NCI-H1694 treated with DMSO at 0.1 percent for 48 hours (cell line): ENCODE measurements at places on chromosomes 3 and 15.
A peak's percentile ranks its signal among the peaks of the same experiment; 100 is the strongest.

DNA sequence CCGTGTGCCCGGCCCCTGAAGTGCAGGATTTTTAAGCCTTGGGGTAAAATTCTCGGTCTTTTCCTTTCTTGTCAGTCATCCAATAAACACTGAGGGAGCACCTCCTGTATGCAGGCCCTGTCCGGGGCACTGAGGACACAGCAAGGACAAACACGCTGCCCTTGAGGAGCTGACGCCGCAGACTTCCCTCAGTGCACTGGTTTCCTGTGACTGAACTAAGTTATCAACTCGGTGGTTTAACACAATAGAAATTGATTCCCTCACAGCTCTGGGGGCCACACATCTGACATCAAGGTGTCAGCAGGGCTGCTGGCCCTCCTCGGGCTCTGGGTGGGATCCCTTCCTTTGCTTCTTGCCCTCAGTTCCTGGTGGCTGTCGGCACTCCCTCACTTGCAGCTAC is 65.1 kb downstream of the ZNF445 start:
- DNase-seq = no peak

DNA sequence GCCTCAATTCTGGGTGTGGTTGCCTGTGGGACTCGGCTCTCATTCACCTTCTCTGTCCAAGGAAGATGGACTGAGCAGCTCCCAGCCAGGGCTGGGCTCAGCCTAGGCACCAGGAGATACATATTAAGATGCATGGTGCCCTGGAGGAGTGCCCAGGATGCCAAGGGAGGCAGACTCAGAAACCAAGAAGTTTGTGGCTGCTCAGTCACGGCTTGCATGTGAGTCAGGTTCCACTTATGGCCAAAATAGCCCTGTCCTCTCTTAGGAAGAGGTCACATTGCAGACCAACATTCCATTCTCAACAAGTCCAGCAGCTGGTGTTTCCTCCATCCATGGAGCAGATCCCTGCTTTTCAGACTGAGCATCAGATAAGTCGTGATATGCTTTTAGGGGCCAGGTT is 21.8 kb downstream of the CDCP1 start:
- DNase-seq = no peak

- no peak for DNase-seq
Observed at GRCh38 chr15:28208583-28208982, 109.5 kb upstream of the OCA2 start.

DNA sequence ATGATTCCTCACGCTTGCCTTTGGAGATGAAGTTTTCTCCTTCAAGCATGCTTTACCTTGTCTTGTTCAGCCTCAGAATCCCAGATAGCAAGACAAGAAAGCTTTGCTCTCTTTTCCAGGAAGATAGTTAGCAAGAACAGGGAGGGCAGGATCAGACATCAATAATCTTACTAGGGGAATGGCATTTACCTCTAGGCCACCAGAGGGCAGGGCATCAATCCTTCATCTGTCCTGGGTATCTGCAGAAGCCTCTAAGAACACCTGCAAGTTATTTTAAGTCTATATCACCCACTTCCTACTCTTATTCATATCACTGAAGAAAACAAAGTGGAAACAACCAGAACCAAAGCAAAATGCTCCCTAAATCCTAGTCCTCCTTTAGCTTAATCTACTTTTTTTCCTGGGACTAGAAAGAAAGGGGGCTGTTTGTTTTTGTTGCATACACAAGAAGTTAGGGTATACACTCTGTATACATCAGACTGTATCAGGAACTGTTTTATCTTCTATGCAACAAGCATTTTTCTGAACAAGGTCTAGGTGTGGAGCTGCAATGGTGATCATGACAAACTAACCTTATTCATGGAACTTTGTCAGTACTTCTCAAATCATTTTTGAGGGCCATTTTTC is 862.5 kb downstream of the CADM2 start:
- DNase-seq = peak; percentile 3

- peak; percentile 66 for DNase-seq
Observed at GRCh38 chr15:57146506-57147201, 228.2 kb downstream of the TCF12 start.

GRCh38 chr15:68789534-68790241 is 31.0 kb downstream of the ANP32A start:
- DNase-seq = no peak

- DNase-seq = no peak
Observed at GRCh38 chr15:64562003-64562640, 101.7 kb downstream of the ZNF609 start.

GRCh38 chr15:88089024-88089620 is 167.4 kb downstream of the NTRK3 start:
- DNase-seq = no peak

GRCh38 chr15:39130556-39131379 is 450.1 kb upstream of the THBS1 start:
- DNase-seq = no peak

- DNase-seq = peak; percentile 40
Observed at GRCh38 chr3:132399054-132399929, 18.0 kb upstream of the DNAJC13 start.

DNA sequence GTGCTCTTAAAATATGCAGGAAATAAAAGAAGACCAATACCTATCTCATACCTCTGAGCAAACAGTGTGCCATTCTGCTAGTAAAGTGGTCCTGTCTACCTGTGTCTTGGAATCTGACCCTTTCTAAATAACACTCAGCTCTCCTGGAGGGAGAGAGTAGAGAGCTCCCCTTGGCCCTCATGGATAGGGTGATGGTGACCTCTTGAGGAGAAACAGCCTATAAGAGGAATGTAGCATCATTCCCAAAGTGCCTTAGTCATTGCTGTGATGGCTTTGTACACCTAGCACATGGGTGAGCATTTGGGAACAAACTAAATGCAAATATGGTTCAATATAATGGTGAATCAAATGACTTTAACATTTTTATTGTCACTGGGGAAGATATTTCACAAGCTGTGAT is 10.0 kb downstream of the SNTN start:
- DNase-seq = no peak

- DNase-seq = no peak
Observed at GRCh38 chr15:52448011-52448890, 80.4 kb downstream of the MYO5A start.

DNA sequence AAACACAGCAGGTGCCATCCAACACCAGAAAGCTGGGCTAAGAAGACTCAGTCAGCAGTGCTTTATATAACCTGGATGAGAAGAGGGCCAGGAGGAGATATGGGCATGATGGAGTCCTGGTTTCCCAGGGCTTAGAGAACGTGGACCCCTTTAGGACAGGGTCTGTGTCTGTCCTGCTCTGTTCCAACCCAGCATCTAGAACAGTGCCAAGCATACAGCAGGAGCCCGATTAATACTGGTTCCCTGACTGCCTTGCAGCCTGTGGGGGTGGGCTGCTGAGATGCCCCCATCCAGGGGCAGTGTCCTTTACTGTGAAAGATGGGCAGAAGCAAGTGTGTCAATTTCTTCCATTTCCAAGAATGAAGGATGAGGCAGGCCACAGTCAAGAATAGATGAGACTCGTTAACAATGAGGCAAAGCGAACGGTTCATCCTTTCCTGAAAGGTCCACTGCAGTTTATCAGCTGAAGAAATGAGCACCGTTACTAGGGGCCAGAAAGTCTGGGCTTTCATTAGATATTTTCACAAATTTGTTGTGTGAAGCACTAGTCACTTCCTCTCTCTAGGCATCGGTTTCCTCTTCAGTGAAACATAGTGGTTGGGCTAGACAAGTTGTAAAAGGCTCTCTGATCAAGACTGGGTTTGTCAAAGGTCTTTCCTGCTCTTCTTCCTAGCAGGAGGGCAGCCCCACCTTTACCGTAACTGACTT is 72.0 kb upstream of the HERC1 start:
- no peak for DNase-seq

DNA sequence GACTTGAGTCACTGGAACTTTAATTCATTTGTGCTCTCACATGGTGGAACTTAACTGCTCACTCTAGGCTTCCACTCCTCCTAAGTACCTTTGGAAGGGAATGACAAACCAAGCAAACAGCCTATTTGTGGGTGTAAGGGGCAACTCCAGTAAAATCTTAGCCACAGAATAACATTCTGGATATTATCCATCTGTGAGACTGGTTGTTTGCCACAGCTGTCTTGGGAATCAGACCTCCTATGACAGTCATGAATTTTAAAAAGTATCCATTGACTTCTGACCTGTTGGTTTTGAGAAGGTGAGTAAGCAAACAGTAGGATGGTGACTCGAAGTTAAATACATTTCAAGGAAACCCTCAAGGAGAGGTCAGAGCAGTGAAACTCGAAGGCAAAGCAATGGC is 147.3 kb upstream of the CDIN1 start:
- DNase-seq = no peak

GRCh38 chr15:96349034-96349856 is 18.7 kb downstream of the NR2F2 start:
- DNase-seq = no peak

GRCh38 chr15:48671103-48672022 is 25.9 kb upstream of the FBN1 start:
- no peak for DNase-seq

- no peak for DNase-seq
Observed at GRCh38 chr3:1007866-1008265, 85.0 kb upstream of the CNTN6 start.

- DNase-seq = no peak
Observed at GRCh38 chr15:45855210-45855906, 220.5 kb downstream of the SQOR start.

DNA sequence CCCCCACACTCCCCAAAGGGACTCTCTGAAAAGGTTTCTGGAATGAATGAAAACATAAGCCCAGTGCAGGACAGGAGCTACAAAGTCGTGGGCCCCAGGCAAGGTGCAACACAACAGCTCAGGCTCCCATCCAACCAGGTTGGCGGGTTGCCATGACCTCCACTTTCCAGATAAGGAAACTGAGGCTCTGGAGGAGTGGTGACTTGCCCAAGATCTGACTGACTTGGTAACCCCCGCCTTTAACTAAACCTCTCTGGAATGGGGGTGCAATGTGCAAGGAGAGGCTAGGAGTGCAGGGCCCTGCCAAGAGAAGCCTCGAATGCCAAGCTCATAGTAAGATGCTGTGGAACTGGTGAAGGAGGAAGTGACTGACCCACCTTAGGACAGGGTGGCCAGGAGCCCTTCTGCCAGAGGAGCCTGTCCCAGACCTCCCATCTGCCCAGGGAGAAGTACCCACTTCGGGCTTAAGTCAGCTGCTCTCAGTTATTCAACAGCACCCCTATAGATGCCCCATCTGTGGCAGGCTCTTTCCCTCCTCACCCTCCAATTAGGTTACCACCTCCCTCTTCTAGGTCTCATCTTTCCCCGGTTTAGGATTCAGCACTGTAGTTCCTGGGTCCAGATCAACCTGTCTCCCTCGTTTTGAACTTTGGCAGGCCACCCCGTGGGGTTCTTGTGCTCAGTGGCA is 553 bp upstream of the TNNC1 start:
- no peak for DNase-seq

GRCh38 chr3:58299839-58300516 is 6.1 kb upstream of the RPP14 start:
- peak; percentile 18 for DNase-seq

GRCh38 chr3:107373896-107374295 is 3.3 kb upstream of the CCDC54 start:
- DNase-seq = no peak

DNA sequence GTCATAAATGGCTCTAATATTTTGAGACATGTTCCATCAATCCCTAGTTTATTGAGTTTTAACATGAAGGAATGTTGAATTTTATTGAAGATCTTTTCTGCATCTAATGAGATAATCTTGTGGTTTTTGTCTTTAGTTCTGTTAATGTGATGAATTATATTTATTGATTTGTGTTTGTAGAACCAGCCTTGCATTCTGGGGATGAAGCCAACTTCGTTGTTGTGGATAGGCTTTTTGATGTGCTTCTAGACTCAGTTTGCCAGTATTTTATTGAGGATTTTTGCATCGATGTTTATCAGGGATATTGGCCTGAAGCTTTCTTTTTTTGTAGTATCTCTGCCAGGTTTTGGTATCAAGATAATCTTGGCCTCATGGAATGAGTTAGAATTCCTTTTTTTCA is 72.0 kb upstream of the CD96 start:
- DNase-seq = no peak

GRCh38 chr3:156201411-156202405 is 81.3 kb downstream of the KCNAB1 start:
- no peak for DNase-seq

GRCh38 chr15:24862726-24863521 is 91.9 kb upstream of the SNRPN start:
- DNase-seq = no peak

GRCh38 chr3:36993326-36994283 is at the start of gene MLH1:
MLH1 (plus strand) TSS chr3:36993518; CDS start chr3:36993548, 30 bp downstream.
- DNase-seq = no peak

- no peak for DNase-seq
Observed at GRCh38 chr15:58628206-58628947, 121.1 kb downstream of the ADAM10 start.

GRCh38 chr3:186986816-186987215 is 56.5 kb downstream of the ST6GAL1 start:
- no peak for DNase-seq

GRCh38 chr3:33883951-33884561 is 85.6 kb downstream of the PDCD6IP start:
- no peak for DNase-seq

- no peak for DNase-seq
Observed at GRCh38 chr15:62299541-62299940, 134.5 kb upstream of the C2CD4B start.

GRCh38 chr15:76787273-76787672 is 117.9 kb downstream of the SCAPER start:
- DNase-seq = no peak

- no peak for DNase-seq
Observed at GRCh38 chr15:58501636-58502188, 69.9 kb downstream of the LIPC start.

DNA sequence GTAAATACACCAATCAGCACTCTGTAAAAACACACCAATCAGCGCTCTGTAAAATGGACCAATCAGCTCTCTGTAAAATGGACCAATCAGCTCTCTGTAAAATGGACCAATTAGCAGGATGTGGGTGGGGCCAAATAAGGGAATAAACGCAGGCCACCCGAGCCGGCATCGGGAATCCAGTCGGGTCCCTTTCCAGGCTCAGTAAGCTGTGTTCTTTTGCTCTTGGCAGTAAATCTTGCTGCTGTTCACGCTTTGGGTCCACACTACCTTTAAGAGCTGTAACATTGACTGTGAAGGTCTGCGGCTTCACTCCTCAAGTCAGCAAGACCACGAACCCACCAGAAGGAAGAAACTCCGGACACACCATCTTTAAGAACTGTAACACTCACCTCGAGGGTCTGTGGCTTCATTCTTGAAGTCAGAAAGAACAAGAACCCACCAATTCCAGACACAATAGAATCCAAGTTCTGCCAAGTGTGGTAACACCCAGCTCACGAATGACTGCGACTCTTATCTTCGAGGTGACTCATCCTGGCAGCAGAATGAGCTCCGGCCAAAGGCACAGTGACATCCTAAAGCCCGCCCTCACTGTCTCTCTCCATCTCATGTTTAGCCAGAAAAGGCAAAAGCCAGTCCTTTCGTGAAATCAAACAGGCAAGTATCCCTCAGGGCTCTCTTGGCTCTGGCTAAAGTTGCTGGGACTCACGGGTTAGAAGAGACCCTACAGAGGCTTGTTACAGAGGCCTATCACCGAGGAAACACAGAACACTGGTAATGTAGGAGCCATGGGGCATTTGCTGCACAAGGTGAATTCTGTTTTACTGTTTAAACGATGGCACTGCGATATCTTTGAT is 155.2 kb downstream of the FAM43A start:
- no peak for DNase-seq

GRCh38 chr3:187750513-187751123 is 5.3 kb upstream of the BCL6 start:
- no peak for DNase-seq

GRCh38 chr3:146222204-146223046 is 28.5 kb downstream of the PLSCR4 start:
- no peak for DNase-seq
